Dermis microvascular lymphatic vessel endothelial cell (primary cell): ENCODE measurements at places on chromosomes 12 and 14. TPM values are rescaled to one million over a fixed set of nuclear protein-coding genes. Genes with fewer than 3 reads are reported as not detected.
A peak's percentile ranks its signal among the peaks of the same experiment; 100 is the strongest.

CRIP2 gene
- total RNA-seq = 137 and 173 TPM in 2 replicates

GUCY2C gene
- not detected in 2 replicates for total RNA-seq

MORN3 gene
- 0.13 and 0.26 TPM in 2 replicates for total RNA-seq

OASL gene
- 0.25 and 0.26 TPM in 2 replicates for total RNA-seq

GRCh38 chr12:79360936-79361335 lies 329.8 kb downstream of the PAWR start:
- peak; percentile 17 for DNase-seq

- DNase-seq = peak; percentile 84
These were observed 16.4 kb downstream of the MANSC1 start for GRCh38 chr12:12333407-12334366.

- DNase-seq = no peak
These were observed 9.1 kb upstream of the TMTC1 start for GRCh38 chr12:29792853-29793252.

- no peak for DNase-seq
These were observed 307.9 kb upstream of the SYT1 start for GRCh38 chr12:78556651-78557050.

DNA sequence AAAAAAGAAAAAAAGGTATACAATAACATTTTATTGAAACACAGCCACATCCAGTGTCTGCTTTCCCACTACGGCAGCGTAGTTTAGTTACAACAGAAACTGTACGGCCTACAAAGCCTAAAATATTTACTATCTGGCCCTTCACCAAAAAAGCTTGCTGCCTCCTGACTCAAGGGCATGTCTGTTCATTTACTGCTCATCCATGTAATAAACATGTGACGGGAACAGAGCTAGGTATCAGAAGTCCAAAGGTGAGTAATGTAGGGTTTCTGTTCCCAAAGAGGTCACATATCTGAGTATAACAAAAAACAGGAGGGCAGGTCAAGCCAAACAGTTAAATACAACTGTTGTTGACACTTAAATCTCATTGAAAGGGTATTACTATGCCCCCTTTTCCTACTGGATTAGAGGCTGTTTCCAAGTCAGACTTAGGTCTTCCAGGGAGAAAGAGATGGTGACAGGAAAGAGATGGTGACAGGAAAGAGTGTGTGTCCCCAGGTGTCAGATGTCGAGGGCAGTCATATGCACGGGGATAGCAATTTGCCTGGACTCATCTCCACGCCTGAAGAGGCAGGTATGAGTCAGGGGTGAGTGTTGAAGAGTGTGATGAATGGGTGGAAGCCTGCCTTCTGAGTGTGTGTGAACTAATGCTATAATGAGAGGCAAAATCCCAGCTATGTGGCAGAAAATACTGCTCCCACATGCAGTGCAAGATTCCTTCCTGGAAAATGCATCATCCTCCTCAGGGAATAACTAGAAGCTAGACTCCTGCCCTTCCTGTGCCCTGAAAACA lies 77.7 kb downstream of the MAP3K9 start:
- DNase-seq = no peak

DNA sequence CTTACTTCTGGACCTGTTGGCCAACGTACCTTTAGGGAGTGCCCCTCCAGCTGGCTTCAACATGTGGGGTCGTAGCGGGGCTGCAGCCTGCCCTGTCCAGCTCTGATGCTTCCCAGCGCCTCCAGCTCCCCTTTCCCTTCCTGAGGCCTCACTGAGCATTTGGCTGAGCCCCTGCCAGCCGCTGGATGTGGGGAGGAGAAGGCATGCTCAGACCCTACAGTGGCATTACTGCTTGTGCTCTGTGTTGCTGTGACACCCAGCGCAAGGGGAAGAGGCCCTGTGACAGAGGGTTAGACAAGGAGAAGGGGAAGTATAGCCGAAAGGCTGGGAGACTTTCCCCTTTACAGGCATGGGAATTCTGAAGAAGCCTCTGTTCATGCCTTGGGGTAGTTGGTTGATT lies 145.9 kb downstream of the PRKCH start:
- no peak for DNase-seq

DNA sequence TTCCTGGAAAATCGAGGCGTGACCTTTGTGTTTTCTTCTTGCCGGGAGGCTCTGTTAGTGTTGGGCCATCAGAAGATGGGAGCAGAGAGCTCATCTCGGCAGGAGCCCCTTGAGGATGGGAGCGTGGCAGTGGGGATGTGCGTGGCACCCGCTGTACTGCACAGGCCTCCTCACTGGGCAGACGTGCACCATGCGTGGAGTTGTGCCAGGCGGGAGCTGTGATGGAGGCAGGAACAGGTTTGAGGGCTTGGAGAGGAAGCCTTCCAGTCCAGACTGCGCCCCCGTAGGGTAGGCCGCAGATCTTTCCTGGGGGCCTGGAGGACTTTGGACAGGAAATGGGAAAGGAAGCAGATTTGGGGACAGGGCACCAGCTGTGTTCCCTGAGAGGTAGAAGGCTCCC lies 197.5 kb downstream of the TSPAN9 start:
- DNase-seq = no peak

DNA sequence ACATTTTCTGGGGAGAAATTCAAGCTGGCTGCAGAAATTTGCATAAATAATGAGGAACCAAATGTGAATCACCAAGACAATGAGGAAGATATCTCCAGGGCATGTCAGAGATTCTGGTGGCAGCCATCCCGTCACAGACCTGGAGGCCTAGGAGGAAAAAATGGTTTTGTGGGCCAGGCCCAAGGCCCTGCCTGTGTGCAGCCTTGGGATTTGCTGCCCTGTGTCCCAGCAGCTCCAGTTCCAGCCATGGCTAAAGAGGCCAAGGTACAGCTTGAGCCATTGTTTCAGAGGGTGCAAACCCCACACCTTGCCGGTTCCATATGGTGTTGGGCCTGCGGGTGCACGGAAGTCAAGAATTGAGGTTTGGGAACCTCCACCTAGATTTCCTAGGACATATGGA lies 147.5 kb downstream of the ADCK1 start:
- DNase-seq = no peak

DNA sequence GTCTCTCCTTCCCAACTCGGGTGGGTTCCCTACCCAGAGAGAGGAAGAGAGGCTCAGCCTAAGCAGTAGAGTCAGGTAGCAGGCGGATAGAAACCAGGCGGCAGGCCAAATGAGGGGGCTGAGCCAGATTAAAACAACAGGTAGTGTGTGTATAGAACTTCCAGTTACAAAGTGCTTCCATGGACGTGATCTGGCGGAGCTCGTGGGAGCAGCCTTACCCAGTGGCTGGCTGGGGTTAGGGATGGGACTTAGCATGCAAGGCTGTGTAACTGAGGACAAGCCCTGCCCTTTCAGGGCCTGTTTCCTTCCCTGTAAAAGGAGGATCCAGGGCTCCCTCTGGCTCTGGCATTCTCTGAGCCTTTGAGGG lies 8.3 kb downstream of the KRT80 start:
- no peak for DNase-seq

DNA sequence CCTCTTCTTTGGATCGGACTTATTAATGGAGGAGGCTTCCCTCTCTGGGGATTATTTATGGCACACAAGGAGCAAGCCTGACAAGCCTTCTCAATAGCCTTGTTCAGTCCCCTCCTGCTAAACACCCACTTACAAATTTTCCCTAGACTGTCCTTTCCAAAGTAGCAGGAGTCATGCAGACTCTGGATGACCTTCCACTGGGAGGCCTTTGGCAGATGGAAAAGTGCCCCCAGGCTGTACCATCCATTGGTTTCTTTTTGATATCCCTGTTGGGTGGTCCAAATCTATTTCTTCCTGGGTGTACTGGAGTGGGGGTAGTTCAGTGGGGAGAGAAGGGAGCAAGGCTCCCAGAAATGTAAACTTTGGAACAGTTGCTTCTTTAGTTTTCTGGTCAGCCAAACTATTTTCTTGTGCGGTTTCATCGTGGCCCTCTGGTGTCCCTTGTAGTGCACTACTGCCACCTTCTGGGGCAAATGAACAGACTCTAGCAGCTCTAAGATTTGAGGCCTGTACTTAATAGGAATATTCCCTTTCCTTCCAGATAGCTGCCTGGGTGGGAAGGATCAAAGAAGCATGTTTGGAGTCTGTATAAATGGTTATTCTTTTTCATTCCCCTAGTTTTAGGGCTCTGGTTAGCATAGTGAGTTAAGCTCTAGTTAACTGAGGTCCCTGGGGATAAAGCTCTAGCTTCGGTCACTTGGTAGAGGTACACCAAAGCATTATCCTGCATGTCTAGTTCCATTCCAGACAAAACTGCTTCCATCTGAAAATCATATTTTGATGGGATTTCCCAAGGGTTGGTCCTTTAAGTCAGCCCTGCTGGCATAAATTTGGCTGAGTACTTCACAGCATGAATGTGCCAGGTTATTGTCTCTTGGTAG lies 409.5 kb downstream of the SLC6A15 start:
- peak; percentile 25 for DNase-seq

GRCh38 chr12:9711664-9712063 lies 21.2 kb downstream of the CLECL1 start:
- DNase-seq = no peak

DNA sequence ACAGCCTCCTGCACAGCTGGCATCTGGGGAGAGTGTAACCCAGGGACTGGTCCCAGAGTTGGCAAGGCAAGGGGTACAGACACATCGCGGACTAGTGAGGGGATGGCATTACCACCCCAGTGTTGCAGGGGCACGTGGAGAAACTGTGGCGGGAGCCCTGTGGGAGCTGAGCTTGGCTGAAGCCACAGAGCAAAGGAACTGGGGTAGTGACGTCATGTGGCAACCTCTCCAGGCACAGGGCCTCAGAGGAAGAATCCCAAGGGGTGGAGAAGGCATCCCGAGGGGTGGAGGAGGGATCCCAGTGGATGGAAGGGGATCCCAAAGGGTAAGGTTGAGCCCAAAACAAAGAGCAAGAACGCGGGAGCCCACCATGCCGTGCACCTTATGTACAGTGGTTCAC lies 70.1 kb downstream of the GSC start:
- no peak for DNase-seq
